NCI-H2171 (cell line): ENCODE measurements at places on chromosomes 7 and 10.

- DNase-seq: no peak
Measured at GRCh38 chr10:10854725-10855124, 162.9 kb upstream of the CELF2 start.

- no peak for DNase-seq
Measured at GRCh38 chr7:90715067-90715466, 118.9 kb downstream of the CDK14 start.

DNA sequence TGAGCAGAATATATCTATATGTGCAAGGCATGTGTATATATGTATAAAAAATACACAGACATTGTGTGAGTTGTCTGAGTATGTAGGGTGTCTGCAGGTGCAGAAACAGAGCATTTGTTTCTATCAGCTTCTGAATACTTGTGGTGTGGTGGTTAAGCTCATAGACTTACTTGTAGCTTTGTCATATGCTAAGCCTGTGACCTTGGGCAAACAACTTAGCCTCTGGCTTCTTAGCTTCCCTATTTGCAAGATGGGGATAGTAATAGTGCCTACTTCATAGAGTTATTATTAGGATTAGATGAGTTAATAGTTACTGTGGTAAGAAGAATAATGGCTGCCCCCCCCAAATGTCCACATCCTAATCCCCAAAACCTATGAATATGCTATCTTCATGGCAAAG is 28.2 kb upstream of the PAX2 start:
- DNase-seq: no peak

- peak; percentile 88 for DNase-seq
Measured at GRCh38 chr7:56083150-56083785, 9.5 kb downstream of the PHKG1 start.

- DNase-seq: no peak
Measured at GRCh38 chr10:36612436-36612835, 513.0 kb upstream of the ANKRD30A start.

GRCh38 chr7:135169141-135169963 is 1.2 kb downstream of the CYREN start:
- DNase-seq: no peak

GRCh38 chr10:85510682-85511081 is 855.9 kb downstream of the GRID1 start:
- no peak for DNase-seq

- no peak for DNase-seq
Measured at GRCh38 chr7:93051660-93052059, 66.1 kb downstream of the SAMD9 start.

GRCh38 chr7:134165252-134165651 is 38.1 kb downstream of the LRGUK start:
- no peak for DNase-seq

DNA sequence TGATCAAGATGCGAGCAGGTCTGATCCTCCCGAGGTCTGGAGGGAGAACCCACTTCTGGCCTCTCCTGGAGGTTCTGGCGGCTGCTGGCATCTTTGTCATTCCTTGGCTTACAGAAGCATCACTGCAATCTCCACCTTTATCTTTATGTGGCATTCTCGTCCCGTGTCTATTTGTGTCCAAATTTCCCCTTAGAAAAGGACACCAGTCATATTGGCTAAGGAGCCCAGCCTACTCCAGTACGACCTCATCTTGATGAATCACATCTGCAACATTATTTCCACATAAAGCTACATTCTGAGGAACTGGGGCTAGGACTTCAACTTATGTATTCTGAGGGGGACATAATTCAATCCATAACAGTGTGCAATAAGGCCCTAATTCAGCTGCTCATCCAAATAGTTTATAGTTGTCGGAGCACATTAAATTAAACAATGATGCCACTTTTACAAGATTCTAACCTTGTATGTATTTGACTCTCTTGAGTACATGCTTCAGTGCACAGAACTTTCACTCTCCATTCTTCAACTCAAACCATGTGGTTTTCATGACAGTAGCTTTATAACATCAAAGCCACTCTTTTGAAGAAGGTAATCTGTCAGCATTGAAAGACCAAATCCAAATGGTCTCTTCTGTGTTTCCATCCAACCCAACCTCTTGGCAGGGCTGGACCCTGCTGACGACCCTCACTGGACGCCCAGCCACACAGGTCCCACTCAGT is 86.2 kb upstream of the DDC start:
- no peak for DNase-seq

- DNase-seq: no peak
Measured at GRCh38 chr7:155602156-155602555, 42.3 kb upstream of the RBM33 start.

- no peak for DNase-seq
Measured at GRCh38 chr7:15308821-15309220, 253.0 kb downstream of the AGMO start.

GRCh38 chr7:51223505-51223904 is 93.1 kb downstream of the COBL start:
- DNase-seq: no peak

- DNase-seq: no peak
Measured at GRCh38 chr10:75293446-75293820, 57.7 kb upstream of the COMTD1 start.

DNA sequence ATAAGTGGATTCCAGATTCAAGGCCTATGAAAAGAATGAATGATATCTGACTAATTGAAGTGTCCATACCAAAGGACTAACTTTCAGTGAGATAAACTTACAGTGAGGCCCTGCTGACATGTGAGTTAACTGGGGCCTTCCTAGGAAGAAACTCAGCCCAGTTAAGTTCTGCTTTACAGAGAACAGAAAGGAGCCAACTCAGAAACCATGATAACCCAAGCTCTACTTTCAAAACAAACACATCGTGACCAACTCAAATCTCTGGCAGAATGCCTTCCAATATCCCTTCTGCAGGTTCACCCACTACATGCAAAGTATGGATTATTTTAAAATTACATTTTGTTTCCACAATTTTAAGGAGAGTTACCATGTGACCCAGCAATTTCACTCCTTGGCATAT is 75.8 kb upstream of the MRLN start:
- DNase-seq: no peak

GRCh38 chr7:99420986-99421385 is 12.2 kb downstream of the BUD31 start:
- DNase-seq: no peak

GRCh38 chr10:60339757-60340156 is 49.9 kb downstream of the ANK3 start:
- no peak for DNase-seq

DNA sequence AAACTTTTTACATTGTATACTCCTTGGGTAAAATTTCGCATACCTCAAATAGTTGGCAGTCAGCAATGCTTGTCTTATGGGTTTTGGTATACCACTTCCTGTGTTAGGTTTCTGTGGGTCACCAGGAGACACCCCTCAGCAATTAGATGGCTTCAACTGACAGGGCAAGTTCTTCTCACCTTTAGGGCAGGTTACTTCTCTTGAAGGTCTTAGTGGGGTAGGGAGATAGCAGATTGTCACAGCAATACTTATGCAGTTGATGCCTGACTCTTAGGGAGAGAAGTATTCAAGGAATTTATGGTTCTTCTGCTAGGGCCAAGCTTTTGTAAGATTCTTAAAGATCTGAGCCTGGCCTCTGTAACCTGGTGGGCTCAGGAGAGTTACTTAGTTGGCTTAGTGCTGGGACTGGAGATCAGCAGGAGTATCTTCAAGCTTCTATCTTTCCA is 42.9 kb downstream of the MKLN1 start:
- DNase-seq: no peak

- DNase-seq: peak; percentile 36
Measured at GRCh38 chr7:35647171-35647574, 47.8 kb downstream of the HERPUD2 start.

GRCh38 chr10:52703898-52704297 is 68.7 kb downstream of the MBL2 start:
- DNase-seq: no peak

DNA sequence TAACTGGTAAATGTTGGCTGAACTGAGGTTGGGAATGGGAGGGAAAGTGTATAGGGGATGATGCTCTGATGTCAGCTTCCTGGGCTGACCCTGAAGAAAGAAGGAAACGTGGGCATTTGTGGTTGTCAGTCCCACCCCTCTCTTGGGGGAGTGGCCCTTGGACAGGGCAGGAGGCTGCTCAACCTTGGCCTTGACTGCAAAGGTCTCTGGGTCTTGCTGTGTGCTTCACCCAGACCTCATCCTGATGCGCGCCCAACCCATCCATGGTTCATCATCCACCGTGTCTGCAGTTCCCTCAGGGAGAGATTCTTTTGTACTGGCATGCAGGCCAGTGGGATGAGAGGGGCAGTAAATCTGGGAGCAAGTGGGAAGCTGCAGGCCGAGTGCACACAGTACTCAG is 4.7 kb upstream of the ZYX start:
- no peak for DNase-seq

GRCh38 chr10:77667426-77668324 is 30.1 kb upstream of the KCNMA1 start:
- DNase-seq: peak; percentile 25

GRCh38 chr7:94907811-94908322 is 473 bp downstream of the PPP1R9A start:
- peak; percentile 27 for DNase-seq

DNA sequence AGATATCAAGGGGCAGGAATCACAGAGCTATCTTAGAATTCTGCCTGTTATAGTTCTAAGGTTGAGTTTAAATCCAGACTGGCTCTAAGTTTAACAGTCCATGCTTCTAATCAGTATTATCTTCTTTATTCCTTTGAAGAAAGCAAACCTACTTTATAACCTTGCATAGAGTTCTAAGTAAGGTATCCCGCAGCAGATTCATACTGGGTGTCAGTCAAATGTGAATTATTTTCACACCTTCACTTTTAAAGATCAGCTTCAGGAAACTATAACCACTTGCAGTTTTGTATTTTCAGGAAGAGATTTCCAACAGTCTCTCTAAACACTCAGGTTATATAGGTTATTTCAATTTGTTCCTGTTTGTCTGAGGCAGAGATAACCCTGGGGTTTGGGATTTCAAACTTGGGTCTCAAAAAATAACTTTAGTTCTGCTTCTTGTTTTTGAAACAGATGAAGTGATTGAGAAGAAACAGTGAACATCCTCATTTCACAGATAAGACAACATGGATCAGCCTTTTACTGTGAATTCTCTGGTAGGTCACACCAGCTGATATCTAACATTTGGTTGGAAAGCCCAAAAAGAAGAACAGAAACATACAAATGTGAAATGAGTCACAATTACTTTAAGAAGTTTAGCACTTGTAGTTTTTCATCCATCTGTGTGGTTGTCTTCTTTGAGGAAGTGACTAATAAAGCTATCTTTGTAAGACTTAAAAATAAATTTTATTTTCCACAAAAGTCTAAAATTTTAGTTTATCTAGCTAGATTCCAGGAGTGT is 21.4 kb downstream of the STAMBPL1 start:
- no peak for DNase-seq

GRCh38 chr7:8092140-8092539 is 123.5 kb downstream of the GLCCI1 start:
- DNase-seq: no peak

DNA sequence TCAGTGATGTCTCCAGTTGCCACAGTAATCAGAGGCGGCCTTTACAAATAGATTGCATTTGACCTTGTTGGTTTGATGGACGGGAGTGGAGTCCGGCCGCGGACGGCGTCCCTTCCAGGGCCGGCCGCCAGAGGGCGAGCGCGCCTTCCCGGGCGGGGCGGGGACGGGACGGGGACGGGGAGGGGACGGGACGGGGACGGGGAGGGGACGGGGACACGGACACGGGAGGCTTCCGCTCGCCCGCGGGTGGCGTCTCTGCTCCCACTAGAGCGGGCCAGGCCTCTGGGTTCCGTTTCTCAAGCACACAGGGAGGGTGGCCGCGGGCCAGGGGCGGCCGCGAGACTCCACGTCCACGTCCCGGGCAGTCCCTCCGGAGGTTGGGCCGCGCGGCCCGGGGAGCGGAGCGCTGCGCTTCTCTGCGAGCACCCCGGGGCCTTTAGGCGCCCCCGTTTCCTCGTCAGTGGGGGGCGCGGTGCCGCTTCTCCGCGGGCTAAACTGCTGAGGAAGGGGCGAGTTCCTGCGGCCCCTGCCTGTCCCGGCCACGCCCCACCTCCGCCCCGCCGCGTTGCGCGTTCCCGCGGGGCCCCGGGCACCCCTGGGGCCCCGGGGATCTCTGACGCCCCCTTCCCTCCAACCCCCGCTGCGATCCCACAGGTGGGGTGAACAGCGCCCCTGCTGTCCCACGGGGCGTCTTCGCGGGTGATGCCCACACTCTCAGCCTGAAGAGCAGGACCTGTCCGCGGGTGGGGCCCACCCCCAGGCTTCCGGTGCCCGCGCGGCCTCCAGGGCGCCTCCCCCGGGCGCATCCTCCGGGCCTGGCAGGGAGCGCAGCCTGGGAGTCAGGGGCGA is 84.2 kb upstream of the MKI67 start:
- DNase-seq: peak; percentile 7

DNA sequence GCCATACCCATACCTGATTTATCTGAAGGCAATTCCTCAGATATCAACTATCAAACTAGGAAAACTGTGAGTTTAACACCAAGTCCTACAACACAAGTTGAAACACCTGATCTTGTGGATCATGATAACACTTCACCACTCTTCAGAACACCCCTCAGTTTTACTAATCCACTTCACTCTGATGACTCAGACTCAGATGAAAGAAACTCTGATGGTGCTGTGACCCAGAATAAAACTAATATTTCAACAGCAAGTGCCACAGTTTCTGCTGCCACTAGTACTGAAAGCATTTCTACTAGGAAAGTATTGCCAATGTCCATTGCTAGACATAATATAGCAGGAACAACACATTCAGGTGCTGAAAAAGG is 69.0 kb upstream of the RSBN1L start:
- no peak for DNase-seq

- no peak for DNase-seq
Measured at GRCh38 chr7:126760914-126761577, 491.7 kb downstream of the GRM8 start.

GRCh38 chr10:7408291-7409044 is 2.4 kb downstream of the SFMBT2 start:
- DNase-seq: no peak

- DNase-seq: no peak
Measured at GRCh38 chr10:17075533-17076359, 53.9 kb downstream of the CUBN start.

GRCh38 chr7:22561321-22561811 is 61.4 kb upstream of the STEAP1B start:
- DNase-seq: no peak

GRCh38 chr10:98309366-98310355 is 41.7 kb upstream of the LOXL4 start:
- DNase-seq: peak; percentile 71

- no peak for DNase-seq
Measured at GRCh38 chr10:49827297-49827696, 65.2 kb upstream of the OGDHL start.

GRCh38 chr7:131250331-131250730 is 77.3 kb upstream of the MKLN1 start:
- no peak for DNase-seq
